ENCODE measurements at places on chromosomes 1 and 21.

- DNase-seq: no peak
Observed at GRCh38 chr1:162191396-162192305, 122.2 kb downstream of the NOS1AP start.

DNA sequence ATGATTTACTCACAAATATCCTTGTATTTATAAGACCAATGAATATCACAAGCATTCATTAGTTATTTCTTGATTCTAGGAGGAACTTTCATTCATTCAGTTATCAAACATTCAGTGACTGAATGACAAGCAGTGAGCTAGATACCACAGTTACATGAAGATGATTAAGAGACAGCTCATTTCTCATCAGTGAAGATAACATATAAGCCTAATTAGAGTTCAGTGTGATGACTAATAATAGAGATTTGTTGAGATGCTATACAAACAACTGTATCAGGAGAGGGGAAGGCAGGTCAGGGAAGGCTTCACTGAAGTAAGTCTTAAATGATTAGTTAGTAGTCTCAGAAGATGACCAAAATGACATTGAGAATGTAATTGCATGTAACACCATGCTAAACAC is 14.6 kb upstream of the C1orf105 start:
- DNase-seq: no peak

- DNase-seq: no peak
Observed at GRCh38 chr1:204980840-204981405, 62.1 kb upstream of the CNTN2 start.

- no peak for DNase-seq
Observed at GRCh38 chr1:94270801-94271203, 33.4 kb upstream of the ARHGAP29 start.

DNA sequence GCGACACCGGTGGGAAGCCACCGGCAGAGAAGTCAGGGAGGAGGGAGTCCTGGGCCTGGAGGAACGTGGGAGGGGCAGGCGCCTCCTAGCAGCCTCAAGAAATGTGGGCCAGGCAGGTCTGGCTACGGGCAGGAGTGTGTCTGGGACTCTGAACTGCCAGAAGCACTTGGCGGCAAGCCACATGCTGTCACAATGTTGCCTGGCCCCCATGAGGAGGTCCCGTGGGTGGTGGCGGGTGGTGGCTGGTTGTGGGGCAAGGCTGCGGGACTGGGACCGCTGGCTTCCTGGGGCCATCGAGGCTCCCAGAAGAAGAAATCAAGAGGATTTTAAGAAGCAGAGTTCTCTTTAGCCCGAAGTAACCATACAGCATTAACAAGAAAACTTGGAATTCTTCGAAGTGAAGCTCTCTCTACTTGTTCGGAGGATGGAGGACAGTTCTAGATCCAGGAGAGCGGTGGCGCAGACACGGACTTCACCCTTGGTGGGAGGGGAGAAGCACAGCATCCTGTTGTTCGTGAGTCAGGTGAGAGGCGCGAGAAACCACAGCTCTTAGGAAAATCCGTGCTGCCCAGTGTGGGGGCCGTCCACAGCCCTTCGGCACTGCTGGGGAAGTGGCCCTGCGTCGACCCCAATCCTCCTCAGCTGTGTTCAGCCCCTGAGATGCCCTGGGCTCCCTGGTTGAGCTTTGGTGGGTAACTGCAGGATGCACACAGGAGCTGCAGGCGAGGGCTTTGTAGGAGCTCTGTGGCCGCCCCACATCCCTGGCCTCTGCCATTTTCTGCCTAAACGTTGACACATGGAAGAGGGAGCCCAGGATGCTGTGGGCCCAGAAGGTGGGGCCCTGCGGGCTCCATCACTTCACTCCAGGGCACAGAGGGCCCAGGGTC is 12.4 kb downstream of the SKI start:
- DNase-seq: no peak

DNA sequence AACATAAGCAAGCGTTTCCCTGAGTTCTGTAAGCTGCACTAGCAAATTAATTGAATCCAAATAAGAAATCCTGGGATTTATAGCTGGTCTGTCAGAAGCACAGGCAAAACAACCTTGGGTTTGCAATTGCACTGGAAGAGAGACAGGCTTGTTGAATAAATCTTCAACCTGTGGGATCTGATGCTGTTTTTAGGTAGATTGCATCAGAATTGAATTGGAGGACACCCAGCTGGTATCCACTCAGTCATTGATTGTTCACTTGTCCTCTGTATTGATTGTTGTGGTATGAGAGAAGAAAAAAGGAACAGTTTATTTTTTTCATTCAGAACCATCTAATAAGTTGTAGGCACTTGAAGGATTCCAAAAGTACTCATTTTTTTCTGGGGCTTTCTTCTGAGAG is 497.4 kb downstream of the SIPA1L2 start:
- DNase-seq: no peak

- no peak for DNase-seq
Observed at GRCh38 chr1:110502402-110503151, 16.4 kb downstream of the KCNA10 start.

DNA sequence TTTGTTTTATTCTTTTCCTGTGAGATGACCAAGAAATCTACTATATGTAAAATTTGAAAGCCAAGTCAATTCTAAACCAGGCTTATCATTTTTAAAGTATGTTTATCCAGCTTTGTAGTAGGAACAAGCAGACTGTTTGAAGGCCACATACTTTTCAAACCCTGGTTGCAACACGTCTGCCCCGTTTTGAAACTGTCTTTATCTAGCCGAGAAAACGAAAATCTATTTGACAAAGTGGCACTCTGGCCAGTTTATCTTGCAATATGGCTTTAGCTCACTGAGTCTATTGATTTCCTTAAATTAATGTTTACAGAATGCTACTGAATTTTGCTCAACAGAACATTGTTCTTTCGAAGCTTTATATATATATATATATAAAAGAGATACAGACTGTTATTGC is 39.7 kb downstream of the PROX1 start:
- DNase-seq: no peak

- no peak for DNase-seq
Observed at GRCh38 chr1:231763456-231763855, 136.9 kb downstream of the DISC1 start.

GRCh38 chr1:84704872-84705417 is 14.7 kb upstream of the SSX2IP start:
- no peak for DNase-seq

DNA sequence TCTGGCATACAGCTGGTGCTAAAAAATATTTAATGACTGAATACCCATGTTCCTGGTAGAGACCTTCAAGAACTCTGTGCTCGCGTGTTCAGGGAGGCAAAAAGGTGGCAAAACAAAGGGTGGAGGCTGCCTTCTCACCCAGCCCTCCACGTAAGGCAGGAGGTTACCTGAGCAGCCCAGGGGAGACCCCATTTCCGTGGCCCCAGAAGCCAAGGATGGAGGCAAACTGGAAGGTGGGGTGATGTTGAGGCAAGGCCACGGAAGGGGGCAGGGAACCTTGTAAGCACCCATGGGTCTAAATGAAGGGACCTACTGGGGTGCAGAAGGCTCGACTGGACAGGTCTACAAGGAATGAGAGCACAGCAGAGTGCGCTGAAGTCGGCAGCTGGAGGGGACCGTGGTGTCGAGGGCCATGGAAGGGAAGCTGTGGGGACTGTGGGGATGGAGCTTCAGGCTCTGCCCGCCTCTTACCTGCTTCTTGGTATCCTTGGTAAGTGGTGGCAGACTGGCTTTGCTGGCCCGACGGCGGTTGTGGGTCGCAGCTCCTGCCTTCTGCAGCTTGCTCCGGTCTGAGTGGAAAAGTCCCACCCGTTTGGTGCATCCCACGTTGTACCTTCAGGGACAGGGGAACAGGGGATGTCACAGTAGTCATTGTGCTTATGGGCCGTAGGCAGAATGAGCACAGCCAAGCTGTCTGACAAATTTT is 8.9 kb upstream of the A3GALT2 start:
- DNase-seq: no peak

DNA sequence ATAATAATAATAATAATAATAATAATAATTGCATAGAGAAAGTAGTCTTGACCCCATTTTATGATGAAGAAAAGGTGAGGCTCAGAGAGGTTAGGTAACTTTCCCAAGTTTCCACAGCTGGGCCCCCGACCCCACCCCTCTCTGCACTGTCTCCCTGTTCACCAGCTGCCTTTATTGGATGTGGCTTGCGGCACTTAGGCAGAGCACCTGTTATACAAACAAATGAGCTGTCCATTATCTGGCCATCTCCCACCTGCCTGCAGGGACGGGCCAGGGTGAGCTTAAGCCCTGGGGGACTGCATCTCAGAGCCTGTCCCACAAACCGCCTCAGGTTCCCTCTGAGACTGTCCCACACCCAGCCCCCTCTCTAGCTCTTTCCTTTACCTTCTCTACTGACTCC is 10.1 kb upstream of the EFNA1 start:
- no peak for DNase-seq

DNA sequence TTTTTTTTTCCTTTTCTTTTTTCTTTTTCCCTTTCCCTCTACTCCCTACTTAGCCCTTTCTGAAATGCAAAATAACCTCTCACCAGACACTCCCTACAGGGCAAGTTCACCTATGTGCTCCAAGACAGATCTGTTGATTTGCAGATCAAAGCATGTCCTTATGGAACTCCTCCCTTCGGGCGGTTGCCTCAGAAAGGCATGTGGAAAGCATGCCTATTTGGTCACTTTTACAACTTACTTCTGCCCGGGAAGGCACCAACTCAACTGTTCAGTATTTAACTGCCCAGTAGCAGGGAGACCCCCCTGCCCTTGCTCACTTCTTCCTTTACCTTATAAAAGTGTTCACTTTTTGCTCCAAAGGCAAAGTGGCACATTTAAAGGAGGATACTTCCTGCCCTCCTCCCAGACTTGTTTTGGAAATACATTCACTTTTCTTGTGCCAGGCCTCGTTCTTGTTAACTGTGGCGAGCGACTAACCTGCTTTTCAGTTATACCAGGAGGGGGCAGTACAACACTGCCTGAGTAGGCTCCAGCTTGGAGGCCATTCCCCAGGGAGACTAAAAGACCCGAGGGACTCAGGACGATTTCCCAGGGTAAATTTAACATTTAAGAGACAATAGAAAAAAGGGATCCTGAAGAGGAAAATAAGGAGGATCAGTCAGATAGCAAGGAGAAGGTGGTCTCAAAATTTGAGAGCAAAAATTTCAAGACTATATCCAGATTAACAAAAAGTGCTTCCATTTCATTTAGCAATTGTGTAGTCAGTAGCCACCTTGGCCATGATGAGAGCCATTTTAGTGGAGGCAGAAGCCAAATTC is 12.3 kb upstream of the SLAMF7 start:
- peak; percentile 27 for DNase-seq

DNA sequence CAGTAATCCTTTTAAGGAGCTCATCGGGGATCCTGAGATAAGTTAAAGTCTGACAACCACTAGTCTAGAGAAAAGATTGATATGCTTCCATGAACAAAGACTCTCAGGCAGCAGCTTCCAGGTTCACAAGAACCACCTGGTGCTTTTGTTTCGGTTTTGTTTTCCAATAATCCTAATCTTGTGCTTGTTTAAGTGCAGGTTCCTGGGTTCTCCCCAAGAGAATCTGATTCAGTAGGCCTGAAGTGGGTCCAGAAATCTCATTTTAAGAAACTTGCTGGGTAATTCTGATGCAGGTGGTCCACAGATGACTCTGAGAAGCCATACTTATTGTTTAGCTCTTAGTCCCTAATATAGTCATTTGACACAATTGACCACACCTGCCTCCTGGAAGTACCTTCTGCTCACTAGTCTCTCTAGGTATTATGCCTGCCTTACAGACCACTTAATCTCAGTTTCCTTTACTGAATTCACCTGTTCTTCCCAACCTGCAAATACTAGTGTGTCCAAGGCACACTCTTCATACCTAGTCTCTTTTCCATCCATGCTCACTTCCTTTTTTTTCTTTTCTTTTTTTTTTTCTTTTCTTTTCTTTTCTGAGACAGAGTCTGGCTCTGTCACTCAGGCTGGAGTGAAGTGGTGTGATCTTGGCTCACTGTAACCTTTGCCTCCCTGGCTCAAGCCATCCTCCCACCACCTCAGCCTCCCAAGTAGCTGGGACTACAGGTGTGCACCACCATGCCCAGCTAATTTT is 20.5 kb upstream of the FRRS1 start:
- DNase-seq: no peak

GRCh38 chr1:184270556-184270955 is 116.3 kb upstream of the C1orf21 start:
- DNase-seq: no peak

DNA sequence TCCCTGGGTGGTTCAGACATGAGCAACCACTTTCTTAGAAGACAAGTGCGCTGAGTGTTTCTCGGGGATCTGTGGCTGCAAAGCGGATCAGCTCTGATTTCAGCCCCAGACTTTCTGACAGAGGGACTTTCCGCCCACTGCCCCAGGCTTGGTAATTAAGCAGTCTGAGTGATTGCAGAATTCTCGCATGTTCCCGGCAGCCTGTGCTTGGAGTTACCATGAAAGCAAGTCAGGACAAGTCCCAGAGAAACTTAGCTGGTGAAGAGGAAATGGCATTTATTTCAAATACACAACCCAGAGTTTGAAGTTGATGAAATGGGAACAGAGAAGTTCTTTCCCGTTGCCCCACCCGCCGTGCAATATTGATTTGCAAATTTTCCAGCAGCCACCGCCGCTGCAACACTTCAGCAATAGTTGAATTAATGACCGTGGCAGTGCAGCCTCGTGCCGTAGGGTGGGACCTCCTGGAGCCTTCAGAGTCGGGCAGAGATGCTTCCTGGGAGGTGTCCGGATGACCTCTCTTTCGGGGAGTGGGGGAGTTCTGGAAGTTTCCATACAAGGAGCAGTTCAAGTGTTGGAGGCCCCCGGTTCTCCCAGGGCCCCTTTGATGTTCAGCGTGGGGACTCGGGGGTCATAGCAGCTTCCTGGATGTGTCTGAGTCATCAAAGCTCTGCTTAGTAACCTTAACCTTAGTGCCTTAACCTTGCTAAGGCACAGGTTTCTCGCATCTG is 134.7 kb downstream of the KAZN start:
- no peak for DNase-seq

- no peak for DNase-seq
Observed at GRCh38 chr21:31342348-31342747, 1.7 kb downstream of the TIAM1 start.

DNA sequence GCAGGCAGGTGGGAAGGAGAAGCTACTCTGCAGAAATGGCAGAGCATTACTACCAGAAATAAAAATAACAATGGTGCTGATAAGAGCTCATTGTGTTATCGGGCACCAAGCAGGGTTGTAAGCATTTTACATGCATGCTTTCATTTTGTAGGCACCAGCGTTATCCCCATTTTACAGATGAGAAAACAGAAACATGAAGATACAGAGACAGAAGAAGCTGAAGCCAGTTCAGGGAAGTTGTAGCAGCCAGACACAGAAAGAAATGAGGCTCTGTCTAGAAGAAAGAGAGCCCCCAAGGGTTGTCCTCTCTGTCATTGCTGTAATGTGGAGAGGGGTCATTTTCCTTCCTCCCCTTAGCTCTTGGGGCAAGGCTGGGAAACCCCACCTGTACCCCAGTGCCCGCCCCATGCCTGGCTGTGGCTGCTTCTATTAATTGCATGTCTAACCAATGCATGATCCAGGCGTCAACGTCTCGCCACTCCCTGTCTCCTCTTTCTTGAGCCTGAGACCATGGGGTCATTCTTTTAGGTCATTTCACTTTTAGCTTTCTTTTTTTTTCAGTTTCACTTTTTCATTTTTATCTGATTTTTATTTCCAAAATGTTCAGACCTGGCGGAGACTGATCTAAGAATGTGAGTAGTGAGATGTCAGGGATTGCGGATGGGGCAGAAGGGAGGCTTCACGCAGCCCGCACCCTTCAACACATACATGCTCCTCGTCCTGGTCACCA is 6.8 kb downstream of the OLIG1 start:
- no peak for DNase-seq

- DNase-seq: no peak
Observed at GRCh38 chr1:40404670-40405462, 31.3 kb downstream of the SMAP2 start.

GRCh38 chr1:117059334-117059677 is 820 bp upstream of the TTF2 start:
- no peak for DNase-seq

Measured in non-pigmented ciliary epithelial cell (primary cell).